B cell (primary cell): ENCODE measurements at places on chromosomes 12 and 14. TPM values are rescaled to one million over a fixed set of nuclear protein-coding genes. Genes with fewer than 3 reads are reported as not detected.

Gene DDN
- 0.10 and 0.15 TPM in 2 replicates for total RNA-seq

Gene SERPINA10
- not detected in 2 replicates for total RNA-seq

DNA sequence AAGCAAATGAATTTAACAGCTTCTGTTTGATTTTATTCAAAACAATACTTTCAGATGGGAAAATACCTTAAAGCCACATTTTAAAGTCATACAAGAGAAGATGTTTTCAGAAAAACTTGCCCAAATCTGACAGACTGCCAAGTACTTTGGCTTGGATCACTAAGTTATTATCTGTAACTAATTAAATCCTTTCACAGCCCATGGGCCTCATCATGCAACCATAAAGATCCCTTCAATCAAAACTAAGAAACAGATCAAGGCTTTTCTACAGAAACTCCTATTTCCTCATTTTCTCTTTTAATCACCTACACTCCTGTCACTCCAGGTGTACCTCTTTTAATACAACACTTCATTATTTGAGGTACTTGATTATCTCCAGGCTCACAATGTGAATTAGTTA is 28.1 kb downstream of the BLTP3B start:
- no peaks in the 10 kb centered on the region for H3K4me1 ChIP-seq
- no peak overlapping the region for H3K4me3 ChIP-seq
- H3K27ac ChIP-seq = no peak overlapping the region
- H3K27me3 ChIP-seq = no peaks in the 10 kb centered on the region
- H3K36me3 ChIP-seq = no peaks in the 10 kb centered on the region

DNA sequence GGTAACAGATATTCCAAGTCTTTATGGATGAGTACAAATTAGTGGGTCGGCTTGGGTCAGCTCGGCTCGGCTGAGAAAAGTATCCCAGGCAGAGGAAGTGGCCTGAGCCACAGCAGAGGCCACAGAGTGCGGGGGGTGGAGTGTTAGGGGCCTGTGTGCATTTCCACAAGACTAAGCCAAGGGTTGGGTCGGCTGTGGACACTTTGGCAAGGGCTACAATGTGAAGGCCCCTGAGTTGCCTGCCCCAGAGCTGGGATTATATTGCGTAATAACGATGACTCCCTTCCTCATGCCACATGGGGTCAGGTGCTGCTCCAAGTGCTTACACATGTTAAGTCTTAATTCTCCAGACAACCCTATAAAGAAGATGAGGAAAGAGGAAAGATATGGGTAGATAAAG is 11.4 kb downstream of the EVL start:
- DNase-seq = no peak
- H3K4me3 ChIP-seq = no peak overlapping the region
- H3K36me3 ChIP-seq = peaks cover 61% of the 10 kb centered on the region
- H3K4me1 ChIP-seq = peaks cover 95% of the 10 kb centered on the region

GRCh38 chr12:91413581-91414546 is 231.2 kb upstream of the DCN start:
- DNase-seq = no peak
- no peak overlapping the region for H3K27ac ChIP-seq
- H3K36me3 ChIP-seq = no peaks in the 10 kb centered on the region
- no peaks in the 10 kb centered on the region for H3K4me1 ChIP-seq
- no peak overlapping the region for H3K4me3 ChIP-seq
